ENCODE measurements at places on chromosomes 12 and 14.

DNA sequence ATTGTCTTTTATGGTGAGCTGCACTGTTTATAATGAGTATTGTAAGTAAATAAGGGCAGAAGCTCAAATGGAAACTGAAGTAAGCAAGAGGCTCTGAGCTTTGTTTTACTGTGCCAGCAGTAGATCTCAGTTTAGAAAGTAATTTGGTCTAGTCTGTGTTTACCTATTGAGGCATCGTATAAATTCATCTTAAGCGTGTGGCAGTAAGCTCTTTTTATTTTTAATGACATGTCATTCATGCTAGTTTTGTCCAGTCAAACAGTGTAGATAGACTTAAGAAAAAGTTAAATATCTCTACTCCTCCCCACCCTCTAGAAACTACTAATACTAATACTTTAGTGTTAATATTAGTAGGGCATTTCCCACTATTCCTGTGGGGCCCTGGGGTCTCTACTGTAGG lies 2.0 kb downstream of the ANO6 start:
- DNase-seq = no peak

DNA sequence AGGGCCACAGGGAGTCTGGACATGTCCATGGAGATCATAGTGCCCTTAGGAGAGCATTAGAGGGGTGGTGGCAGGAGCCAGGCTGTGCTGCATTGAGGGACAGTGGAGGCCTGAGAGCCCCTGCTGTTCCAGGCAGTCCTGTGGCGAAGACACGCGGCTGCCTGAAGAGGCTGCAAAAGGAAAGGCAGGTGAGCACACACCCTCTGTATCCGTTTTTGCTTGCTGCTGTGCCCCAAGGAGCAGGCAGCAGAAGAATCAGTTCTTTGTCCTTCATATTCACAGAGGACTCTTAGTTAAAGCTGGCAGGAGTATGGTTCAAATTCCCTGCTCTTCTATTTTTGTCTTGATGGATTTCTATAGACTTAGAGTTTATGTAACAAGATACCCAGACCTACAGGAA lies 4.5 kb downstream of the SLC35E3 start:
- DNase-seq = no peak

DNA sequence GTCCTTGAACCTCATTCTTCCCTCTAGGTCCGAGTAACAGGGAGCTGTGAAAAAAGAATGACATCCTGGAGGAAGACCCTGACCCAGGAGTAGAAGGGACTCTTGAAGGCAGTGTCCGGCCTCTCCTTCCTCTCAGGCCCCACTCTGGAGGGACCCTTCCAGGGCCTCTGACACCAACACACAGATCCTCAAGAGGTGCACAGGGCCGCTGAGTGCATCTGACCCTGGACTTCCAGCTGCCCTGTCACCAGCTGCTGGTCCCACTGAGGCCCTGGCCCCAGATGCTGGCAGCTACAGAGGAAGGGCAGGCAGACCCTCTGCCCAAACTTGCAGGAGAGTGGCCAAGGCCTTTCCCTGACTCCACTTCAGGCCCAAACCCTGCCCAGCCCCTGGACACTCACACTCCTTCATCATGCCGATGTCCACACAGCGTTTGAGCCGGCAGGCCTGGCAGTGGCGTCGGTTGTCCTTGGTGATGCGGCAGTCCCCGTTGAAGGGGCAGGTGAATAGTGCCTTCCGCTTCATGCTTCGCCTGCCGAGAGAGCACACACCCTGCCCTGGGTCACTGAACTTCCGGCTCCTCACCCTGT lies 40.1 kb downstream of the VDR start:
- no peak for DNase-seq

- DNase-seq = no peak
These were observed 8.8 kb downstream of the PTPN6 start for GRCh38 chr12:6959805-6960592.

- no peak for DNase-seq
These were observed 493.5 kb upstream of the RGS6 start for GRCh38 chr14:71438684-71439083.

DNA sequence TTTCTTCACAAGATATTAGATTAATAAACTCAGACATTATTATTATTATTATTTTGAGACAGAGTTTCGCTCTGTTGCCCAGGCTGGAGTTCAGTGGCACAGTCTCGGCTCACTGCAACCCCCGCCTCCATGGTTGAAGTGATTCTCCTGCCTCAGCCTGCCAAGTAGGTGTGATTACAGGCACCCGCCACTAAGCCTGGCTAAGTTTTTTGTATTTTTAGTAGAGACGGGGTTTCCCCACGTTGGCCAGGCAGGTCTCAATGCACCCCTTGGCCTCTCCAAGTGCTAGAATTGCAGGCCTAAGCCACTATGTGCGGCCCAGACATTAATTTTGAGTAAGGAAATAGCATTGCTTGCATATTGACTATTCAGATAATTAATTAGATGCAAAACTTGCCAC lies 554.9 kb upstream of the LRFN5 start:
- DNase-seq = no peak

DNA sequence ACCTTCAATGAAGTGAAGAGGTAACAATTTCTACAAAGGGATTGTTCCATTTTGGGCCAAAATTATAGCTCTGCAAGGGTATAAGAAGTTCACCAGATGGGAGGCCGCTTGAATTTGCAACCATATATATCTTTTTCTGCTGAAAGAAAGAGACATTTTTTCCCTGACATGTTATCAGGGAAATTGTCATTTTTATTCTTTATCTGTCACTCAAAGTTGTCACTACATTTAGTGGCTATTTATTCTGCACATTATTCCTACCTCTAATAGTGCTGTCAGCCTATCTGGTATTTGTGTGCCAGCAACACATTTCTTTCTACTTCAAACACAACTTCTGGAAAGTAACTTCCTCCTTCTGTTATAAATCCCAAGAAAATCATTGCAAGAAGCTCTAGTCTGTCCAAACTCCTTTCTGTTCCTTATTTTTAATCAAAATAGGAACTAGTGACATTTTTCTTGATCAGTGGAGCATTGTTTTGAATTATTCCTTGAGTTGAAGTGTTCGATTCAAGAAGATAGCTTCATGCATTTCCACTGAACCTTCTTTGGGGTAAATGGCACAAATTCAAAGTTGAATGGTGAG lies 137.9 kb upstream of the ATP2B1 start:
- DNase-seq = no peak

DNA sequence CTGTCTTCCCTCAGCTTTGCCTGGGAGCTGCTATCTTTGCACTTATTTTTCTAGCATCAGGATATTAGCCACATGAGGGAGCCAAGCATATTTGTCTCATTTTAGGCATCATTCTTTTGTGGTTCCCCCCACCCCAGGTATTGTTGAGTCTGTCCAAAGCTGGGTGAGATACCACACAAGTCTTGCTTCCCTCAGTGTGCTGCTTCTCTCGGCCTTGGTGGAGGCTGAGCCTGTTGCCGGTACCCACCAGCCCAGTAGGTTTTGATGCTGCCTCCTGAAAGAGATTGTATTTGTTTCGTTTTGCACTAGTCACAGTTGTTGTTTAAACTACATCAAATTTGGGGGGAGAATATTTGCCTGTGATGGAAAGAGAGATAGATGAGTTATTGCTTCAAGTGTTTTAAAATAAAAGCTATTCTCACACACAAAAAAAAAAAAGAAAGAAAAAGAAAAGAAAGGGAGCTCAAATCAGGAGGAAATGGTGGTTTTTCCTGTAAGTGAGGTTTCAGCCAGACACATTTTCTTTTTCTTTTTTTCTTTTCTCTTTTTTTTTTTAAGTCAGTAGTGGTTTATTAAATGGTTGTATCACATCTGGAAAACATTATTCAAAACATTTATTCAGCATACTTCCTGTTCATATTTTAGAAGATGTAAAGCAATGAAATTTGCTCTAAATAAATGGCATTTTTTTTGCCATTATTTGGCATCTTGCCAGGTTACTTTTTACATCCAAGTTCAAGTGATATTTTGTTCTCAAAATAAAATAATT lies 58.5 kb downstream of the SLC4A8 start:
- no peak for DNase-seq

GRCh38 chr14:58669556-58670200 lies 31.9 kb downstream of the DACT1 start:
- no peak for DNase-seq

GRCh38 chr12:65204886-65205525 lies 35.6 kb downstream of the LEMD3 start:
- DNase-seq = no peak
